A549 treated with AZD2906 at 1 μM for 4 hours (cell line): ENCODE measurements at places on chromosomes 7 and 10. TPM values are rescaled to one million over a fixed set of nuclear protein-coding genes. Genes with fewer than 3 reads are reported as not detected.

SLC26A5 gene
- total RNA-seq: not detected in 5 replicates

DEPP1 gene
- 2.3 to 3.6 TPM (median 3.1 TPM) in 5 replicates for total RNA-seq

MYL10 gene
- not detected in 5 replicates for total RNA-seq

FGL2 gene
- total RNA-seq: not detected in 5 replicates

TRIM73 gene
- total RNA-seq: 1.3 to 1.8 TPM (median 1.6 TPM) in 5 replicates

IGFBP3 gene
- 123 to 196 TPM (median 157 TPM) in 5 replicates for total RNA-seq

AKR1C4 gene
- 0.13 to 0.49 TPM (median 0.36 TPM) in 5 replicates for total RNA-seq

PDE6C gene
- total RNA-seq: not detected in 5 replicates

TMEM236 gene
- total RNA-seq: 0.03 to 0.07 TPM (median 0.05 TPM) in 5 replicates

PLXDC2 gene
- 0.01 to 0.06 TPM (median 0.03 TPM) in 5 replicates for total RNA-seq

TMEM184A gene
- total RNA-seq: 6.5 to 10.4 TPM (median 8.1 TPM) in 5 replicates

ZEB1 gene
- 5.5 to 9.2 TPM (median 7.2 TPM) in 5 replicates for total RNA-seq

CPA4 gene
- total RNA-seq: 2.9 to 5.1 TPM (median 3.6 TPM) in 5 replicates
